ENCODE measurements at places on chromosomes 7 and 10.

GRCh38 chr10:25105262-25105661 lies 69.5 kb upstream of the GPR158 start:
- DNase-seq: no peak

- no peak for DNase-seq
Measured at GRCh38 chr10:66572700-66573099, 353.1 kb upstream of the LRRTM3 start.

GRCh38 chr10:69757206-69757552 lies 44.5 kb upstream of the COL13A1 start:
- no peak for DNase-seq

DNA sequence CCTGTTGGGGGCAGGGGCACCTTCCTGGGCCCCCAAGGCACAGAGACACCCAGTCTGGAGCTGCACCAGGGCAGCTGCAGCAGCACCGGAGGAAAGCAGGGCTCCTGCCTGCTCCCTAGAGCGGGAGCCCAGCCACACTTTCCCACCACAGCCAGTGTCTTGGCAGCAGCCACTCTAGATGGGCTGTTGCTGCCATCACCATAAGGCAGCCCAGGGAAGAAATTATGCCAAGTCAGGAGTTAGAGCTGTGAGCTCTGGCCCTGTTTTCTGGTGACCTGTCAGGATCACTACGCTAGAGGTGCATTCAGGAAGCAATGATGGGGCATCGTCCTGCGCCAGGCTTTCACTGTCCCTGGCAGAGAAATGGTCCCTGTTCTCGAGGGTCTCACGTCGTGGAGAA lies 38.0 kb upstream of the ZNRF2 start:
- no peak for DNase-seq

DNA sequence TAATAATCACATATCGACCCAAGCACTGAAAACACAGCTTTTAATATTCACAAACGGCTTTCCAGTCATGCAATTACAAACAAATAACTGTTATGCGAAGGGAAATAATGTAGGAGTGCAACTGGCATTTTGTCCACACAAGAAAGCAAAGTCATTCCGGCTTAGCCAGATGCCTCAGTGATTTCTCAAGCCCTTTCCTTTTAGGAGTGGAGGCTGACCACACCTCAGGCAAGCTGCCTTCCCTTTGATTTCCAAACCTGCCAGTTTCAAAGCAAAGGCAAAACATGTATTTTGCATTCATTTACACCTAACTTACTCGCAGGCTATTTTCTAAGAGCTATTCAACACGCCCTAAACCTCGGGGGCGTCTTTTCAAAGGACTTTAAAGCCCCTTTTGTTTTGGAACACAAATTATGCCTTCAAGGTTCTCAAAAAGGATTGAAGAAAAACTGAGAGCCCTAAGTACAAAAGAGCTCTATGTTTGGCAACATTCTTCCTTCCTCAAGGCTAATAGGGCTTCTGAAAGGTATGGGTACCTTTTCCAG lies 109.6 kb downstream of the CPXM2 start:
- no peak for DNase-seq

GRCh38 chr10:53361281-53361680 lies 588.7 kb upstream of the MBL2 start:
- no peak for DNase-seq

GRCh38 chr10:72260239-72260975 lies 13.3 kb upstream of the DDIT4 start:
- DNase-seq: peak; percentile 97

GRCh38 chr10:109306698-109307097 lies 616.6 kb downstream of the XPNPEP1 start:
- no peak for DNase-seq

- DNase-seq: no peak
Measured at GRCh38 chr10:63563623-63564022, 42.4 kb downstream of the REEP3 start.

- DNase-seq: peak; percentile 19
Measured at GRCh38 chr10:70890917-70891431, 2.6 kb upstream of the PCBD1 start.

GRCh38 chr10:68721673-68722335 lies 765 bp downstream of the CCAR1 start:
- peak; percentile 34 for DNase-seq

DNA sequence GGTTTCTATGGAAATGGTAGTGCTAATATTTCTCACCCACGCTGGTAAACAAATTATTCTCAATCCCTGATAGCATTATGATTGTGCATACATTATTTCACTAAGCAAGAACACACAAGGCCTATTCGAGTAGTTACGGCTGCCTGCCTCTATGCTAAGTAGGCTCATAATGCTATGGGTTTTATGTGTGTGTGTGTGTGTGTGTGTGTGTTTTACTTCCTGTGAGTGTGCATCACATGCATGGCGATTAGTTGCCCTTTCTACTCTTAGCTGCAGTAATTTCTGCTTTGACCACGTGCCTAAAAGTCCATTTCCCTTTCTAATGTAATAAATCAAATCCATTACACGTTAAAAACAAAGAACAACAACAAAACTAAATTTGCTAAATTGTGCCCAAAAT lies 117.0 kb downstream of the CHCHD3 start:
- DNase-seq: no peak

DNA sequence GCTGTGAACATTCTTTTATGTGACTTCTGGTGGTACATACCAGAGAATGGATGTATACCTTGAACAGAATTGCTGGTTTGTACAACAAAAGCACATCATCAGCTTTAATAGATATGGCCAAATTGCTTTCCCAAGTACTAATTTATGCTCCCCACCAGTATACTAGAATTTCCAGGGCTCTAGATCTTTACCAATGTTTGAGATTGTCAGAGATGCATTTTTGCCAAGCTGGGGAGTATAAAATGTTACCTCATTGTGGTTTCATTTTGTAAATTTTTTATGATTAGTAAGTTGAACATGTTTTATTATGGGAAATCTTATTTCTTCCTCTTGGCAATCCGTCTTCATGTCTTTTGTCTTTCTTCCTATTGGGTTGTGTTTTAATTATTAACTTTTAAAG lies 179.9 kb upstream of the TMEM106B start:
- no peak for DNase-seq

DNA sequence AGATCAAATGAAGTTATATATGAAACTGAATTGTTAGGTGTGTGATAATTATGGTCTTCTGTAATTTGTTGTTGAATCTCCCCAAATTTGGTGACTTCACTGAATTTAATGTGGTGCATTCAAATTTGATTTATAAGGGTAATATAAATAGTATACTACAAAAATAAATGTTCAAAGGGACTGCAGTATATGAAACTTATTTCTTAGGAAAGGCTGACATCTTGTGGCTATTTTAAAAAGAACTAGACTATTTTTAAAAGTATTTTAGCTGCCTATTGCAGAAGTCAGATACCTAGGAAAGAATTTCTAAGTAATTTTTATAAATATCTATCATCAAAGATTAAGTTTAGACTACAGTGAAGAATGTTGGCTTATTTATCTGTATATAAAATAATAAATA lies 36.6 kb downstream of the ATRNL1 start:
- no peak for DNase-seq

GRCh38 chr10:48780341-48780740 lies 95.7 kb downstream of the WDFY4 start:
- no peak for DNase-seq

Measured in activated CD8-positive, alpha-beta memory T cell treated with anti-CD3 and anti-CD28 coated beads, Interleukin-2, amount 10 ng/mL, durations not matched to agents 7 days and 5 days (primary cell).